ENCODE measurements at places on chromosomes 4 and X.

DNA sequence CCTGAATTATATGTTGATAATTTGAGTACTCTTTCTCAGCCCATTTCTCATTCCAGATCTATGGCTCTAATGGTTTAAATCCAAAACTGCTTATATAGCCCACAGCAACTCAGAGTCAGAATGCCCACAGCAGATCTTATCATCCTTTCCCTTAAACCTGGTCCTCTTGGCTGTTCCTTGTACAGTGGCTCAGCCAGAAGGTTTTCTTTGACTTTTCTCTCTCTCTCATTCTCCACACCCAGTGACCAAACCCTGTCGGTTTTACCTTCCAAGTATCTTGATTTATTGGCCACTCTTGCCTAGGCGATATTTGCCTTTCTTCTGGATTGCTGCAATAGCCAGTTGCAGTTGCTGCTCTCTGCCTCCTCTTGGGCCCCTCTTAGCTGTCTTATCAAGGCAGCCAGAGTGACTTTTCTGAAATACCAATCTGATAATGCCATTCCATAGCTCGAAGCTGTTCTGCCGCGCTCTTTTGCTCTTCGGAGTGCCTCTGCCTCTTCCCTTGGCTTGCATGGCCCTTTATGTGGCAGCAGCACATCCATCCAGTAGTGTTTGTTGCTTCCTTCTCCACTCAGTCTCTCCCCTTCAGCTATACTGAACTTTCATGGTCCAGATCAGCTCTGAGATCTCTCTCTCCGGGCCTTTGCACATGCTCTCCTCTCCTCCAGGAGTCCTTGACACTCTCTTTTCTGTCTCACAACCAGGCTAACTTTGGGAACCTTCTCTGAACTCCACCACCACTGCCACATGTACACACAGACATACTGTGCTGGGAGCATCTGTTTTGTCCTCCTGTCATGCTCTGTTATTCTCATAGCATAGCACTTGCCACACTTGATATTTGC lies 11.8 kb downstream of the GAB1 start:
- DNase-seq: no peak

- no peak for DNase-seq
Observed at GRCh38 chrX:150205011-150205410, 158.1 kb upstream of the MAMLD1 start.

- no peak for DNase-seq
Observed at GRCh38 chrX:97268182-97268680, 384.5 kb downstream of the RPA4 start.

DNA sequence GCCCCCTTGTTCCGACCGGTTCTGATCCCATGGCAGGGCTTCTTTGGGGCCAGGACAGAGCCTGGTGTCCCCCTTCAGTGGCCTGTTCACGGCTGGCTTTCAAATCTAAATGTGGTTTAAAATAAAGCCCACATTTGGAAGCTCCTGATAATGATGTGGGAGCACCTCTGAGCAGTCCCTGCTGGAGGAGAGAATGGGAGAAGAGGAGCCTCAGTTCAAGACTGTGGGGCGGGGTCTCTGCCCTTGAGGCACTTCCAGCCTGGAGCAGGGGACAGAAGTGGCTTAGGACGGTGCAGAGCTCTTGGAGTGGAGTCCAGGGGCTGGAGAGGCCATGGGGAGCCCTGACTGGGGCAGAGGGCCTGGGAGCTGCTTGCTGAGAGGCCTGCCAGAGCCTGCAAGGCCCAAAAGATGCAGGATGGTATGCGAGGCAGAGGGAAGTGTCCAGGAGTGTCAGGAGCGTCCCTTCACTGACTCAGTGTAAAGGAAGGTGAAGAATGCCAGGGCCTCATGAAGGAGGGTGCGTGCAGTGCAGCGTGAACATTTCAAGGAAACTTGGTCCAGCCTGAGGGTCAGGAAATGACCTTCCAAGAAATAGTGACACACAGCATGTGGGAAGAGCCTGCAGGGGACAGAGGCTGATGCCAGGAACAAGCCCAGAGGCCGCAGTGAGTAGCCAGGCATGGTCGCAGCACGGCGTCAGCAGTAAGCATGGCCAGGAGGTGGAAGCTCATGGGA lies 21.1 kb upstream of the TADA2B start:
- DNase-seq: no peak

GRCh38 chr4:15521442-15522039 lies 51.9 kb downstream of the CC2D2A start:
- DNase-seq: no peak

DNA sequence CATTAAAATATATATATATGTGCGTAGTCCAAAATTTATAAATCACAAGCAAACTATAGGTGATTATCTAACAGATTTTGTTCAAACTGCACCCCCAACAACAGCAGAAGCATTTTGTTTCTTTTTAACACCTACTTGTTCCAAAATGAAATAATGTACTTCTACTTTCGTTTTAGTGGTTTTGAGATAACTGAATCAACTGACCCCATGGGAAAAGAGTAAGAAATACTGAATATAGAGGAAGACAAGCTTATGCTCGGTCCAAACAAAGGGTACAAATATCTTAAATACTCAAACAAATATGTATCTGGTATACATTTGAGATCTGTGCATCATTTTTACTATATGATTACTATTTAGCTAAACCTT lies 22.4 kb downstream of the MAP7D3 start:
- no peak for DNase-seq

DNA sequence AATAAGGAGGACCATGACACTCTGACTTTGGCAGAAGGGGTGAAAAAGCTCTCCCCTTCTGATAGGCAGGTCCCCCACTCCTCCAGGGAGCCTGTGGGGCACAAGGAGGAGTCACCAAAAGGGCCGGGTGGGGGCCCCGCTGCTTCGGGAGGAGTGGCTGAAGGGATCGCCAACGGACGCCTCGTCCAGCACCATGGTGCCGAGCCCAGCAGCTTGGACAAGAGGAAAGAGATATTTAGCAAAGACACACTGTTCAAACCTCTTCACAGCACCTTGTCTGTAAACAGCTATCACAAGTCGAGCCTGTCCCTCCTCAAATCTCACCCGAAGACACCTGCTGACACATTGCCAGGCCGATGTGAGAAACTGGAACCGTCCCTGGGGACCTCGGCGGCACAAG lies 105.6 kb downstream of the STOX2 start:
- DNase-seq: no peak

DNA sequence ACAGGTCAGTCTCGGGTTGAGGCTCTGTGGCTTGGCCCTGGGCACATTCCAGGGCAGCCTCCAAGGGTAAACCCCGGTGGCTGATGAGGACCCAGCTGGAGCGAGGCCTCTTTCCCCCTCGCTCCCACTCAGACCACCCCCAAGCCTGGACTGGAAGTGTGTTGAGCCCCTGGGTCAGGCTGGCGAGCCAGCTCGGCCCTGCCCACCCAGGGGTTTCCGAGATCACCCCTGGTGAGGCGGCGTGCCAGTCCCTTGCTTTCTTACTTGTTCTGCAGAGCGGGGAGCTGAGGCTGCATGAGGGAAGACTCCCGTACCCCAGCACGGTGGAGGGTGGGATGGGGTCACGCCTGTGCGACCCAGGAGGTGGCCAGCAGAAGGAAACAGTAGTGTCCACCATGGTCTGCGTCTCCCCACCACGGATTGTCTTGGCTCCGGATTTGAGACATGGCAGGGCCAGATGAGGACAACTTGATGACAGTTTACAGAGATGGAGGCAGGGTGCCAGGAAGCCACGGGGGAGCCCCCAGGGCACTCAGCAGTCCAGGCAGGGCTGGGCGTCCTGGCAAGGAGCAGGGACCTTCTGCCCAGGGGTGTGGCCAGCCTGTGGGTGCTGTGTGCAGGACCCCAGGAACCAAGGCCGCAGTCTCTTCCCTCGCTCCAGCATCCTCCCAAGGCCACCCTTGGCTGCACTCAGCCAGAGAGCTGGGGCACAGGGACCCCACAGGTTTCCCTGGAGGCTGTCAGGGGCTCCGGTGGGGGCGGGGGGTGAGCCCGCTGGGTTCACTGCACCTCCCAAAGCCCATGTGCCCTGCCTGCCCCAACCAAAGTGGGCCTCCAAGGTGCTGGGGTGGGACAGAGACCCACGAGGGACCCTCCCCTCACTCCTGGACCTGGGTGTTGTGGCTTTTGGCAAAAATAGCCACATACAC lies 6.6 kb upstream of the FGFRL1 start:
- DNase-seq: no peak

GRCh38 chr4:121248747-121249146 lies 84.6 kb upstream of the TNIP3 start:
- DNase-seq: no peak

DNA sequence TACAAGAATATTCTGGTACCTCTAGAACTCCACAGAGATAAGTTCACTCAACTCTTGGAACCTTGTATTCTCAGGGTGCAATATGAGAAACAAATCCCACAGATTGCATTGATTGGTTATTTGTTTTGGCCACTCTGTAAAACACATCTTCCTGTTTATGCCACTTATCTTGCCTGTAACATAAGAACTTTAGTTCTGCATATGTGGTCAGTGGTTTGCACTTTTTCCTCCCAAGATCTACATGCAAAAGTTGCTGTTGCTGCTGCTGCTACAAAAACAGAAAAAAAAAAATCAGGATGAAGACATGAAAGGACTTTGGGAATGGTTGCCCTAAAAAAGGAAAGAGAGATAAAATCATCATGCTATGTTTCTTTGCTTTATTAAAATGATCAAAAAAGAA lies 9.6 kb downstream of the ODAPH start:
- DNase-seq: no peak

GRCh38 chr4:146522869-146523205 lies 1.1 kb upstream of the SLC10A7 start:
- no peak for DNase-seq

DNA sequence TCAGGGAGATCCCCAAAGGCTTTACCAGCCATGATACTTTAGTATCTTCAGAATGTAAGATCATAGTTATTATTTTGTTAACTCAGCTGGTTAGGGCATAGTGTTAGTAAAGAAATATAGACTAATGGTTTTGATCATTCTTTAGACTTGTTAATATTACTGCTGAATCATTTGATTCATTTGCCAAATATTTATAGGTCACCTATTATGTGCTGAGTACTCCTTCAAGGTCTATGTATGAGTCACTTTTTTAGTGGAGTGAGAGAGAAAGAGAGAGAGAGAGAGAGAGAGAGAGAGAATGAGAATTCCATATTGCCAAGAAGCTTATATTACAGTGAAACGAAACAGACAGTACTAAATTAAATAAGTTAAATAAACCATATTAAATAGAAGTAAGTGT lies 110.3 kb downstream of the UBE2NL start:
- DNase-seq: no peak

DNA sequence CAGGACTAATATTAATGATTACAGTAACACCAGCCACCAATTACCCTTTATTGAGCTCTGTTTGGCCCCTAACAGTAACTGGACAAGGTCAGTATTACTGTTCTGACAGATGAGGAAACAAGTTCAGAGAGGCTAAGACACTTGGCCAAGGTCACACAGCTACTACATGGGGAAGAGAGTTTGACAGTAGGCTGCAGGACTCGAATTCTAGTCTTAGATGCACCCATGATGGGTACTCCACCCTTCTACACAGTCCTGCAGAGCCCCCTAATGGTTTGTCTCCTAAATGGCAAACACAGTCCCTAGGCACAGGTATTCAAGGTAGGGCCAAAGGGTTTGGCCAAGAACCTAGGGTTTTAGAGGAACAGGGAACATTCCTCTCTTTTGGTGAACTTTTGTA lies 93.9 kb downstream of the NSUN7 start:
- DNase-seq: peak; percentile 50

- DNase-seq: no peak
Observed at GRCh38 chr4:70471897-70472296, at the start of gene MUC7. Gene MUC7 (plus strand): TSS chr4:70472197. CDS start chr4:70474022, 1,825 bp downstream.

DNA sequence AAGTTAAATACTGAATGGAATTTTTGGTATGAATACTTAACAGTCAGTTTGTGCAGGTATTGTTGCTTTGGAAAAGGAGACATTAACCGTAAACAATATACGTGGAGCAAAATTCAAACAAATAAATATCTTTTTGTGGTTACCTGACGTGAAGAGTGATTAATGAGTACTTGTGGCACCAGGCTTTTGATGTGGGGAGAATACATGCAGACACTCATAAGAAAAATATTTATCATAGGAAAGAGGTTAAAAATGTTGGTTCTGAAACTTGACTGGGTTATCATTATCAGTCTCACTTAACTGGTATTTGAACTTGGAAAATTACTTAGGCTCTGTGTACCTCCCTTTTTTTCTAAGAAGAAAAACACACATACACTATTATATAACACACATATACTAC lies 136.4 kb upstream of the NDST4 start:
- DNase-seq: no peak

DNA sequence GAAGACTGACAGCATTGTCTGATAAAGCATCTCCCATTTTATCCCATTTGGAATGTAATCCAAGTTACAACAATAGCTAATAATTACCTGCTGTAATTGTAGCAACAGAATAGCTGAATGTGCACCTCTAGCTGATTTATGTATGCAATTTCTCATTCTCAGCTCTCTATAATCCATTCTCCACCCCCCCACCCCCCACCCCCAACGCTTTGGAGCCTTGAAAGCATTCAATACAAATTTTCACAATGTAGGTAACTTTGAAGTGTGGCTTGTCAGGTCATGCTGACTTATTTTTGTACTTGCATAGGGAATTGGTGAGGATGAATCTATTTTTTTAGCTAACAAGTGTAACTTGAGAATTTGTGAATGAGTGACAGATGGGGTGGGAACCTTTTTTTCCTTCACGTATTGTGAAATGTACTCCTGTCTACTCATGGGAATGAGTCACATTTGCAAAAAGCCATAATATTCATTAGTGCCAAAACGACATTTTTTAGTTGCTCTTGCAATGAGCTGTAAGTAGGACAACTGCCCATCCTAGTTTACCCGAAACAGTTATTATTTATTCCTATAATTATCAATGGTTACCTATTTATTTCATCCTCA lies 159.3 kb downstream of the PALLD start:
- DNase-seq: no peak

DNA sequence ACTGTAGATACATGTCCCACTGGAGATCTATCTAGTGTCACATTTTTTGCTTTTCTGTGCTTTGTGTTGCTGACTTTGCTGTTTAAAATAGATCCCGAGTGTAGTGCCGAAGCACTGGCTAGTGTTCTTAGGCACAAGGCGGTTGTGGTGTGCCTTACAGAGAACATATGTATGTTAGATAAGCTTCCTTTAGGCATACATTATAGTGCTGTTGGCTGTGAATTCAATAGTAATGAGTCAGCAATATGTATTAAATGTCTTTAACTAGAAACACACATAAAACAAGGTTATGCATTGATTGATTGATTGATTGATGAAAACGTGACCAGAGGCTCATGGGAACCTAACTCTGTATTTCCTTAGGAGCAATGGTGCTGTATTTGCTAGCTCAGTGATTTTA lies 56.2 kb downstream of the COX7B2 start:
- no peak for DNase-seq
